ENCODE measurements at places on chromosomes 7 and 10.

DNA sequence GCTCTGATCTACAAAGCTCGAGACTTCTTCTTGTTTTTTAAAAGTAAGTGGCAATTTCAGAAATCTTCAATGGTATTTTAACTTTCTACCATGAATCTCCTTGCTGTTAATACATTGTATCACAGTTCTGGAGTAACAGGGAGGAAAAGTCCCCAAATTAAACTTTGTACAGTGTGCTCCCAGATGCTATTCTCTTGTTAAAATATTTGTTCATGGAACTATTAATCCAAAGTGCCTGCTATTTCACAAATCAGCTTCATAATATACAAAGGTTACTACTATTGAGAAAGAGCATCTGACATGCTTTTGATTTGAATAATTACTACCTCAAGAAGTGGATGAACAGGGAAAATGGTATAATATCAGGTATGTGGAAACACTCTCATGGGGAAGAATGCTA lies 36.6 kb downstream of the SIRT1 start:
- DNase-seq: no peak

- no peak for DNase-seq
Measured at GRCh38 chr10:30099101-30099500, 39.7 kb upstream of the JCAD start.

DNA sequence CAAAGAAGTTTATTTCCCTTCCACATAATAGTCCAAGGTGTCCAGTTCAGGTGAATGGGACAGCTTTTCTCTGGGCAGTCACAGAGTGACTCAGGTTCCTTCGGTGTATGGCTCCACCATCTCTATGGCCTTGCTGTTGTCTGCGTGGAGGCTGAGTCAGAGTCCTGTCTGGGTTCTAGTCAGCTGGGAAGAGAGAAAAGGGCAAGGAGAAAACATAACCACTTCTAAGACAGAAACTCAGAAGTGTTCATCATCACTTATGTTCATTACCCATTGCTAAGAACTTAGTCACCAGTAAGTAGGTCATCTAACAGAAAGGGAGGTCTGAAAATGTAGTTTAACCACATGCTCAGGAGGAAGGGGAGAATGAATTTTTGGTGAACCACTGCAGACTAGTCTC lies 32.4 kb upstream of the CCDC7 start:
- peak; percentile 88 for DNase-seq

DNA sequence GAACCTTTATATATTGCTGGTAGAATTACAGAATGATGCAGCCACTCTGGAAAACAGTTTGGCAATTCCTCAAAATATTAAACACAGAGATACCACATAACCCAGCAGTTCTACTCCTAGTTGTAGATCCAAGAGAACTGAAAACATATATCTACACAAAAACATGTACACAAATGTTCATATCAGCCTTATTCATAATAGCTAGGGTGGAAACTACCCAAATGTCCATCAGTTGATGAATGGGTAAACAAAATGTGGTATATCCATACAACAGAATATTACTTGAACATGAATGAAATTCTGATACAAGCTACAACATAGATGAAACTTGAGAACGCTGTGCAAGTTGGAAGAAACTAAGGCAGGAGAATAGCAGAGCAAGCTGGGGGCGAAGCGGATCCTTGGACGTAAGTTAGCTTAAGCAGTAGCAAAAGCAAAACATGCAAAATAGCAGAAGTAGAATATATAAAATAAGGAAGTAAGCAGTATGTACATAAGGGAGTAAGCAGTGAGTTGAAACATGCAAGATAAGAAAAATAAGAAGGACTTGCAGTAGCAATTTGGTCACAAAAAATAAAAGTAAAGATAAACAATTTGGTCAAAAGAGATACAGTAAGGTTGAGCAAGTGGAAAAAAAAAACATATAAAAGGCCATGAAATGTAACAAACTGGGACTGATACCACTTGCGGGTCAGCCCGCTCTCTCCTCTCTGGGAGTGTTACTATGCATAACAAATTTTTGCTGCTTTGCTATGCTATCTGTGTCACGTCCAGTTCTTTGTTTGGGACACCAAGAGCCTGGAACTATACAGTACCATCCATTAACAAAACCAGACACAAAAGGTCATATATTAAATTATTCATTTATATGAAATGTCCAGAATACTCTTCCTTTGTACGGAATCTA lies 18.0 kb upstream of the HILPDA start:
- no peak for DNase-seq

GRCh38 chr10:119502209-119502608 lies 40.3 kb downstream of the RGS10 start:
- DNase-seq: no peak

- DNase-seq: no peak
Measured at GRCh38 chr7:51444936-51445335, 128.3 kb upstream of the COBL start.

DNA sequence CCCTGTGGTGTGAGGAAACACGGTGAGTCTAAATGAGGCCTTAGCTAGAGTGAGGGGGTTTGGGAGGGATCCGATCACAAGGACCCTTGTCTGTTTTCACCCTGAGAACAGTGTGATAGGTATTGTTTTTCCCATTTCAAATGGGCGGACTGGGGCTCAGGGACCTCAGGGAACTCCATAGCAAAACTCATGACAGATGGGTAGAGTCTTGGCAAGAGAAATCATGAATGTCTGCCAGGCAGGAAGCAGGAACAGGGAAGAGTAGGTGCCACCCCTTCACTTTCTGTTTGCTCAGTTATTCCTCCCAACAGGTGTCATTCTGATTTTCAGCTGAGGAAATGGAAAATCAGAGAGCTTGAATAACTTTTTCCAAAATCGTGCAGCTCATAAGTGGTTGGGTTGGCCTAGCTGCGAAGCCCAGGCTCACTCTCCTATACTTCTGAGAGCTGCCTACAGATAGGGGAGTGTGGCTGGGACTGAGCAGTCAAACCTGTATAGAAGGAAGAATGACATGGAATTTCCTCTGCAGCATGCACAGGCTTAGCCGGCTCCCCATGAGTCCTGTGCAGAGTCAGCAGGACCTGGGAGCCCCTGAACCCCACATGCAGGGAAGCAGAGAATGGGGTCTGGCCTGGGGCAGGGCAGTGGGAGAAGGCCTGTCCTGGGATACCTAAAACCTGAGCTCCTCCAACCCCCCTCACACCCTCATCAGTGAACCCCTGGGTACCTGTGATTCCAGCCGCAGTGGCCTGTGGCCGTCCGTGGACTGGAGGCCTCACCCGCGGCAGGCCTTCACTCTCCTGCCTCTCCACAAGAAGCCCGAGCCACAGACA lies 17.6 kb upstream of the C10orf105 start:
- DNase-seq: no peak

DNA sequence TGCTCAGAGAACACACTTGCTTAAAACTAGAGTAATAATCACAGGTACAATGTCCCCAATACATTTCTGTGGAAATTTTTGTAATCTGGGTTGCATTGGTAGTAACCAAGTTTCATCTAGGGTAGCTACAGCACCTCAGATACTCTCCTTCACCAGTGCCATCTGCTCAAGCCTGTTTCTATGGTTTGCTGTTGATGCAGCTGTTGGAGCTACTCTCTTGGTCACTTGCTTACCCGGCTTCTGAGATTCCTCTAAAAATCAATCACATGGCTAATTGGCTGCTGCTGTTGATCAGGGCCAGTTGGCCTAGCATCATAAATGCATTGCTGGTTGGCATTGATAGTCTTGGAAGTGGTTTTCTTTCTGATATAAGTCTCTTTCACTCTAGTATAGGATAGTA lies 220.8 kb downstream of the BICC1 start:
- DNase-seq: no peak

DNA sequence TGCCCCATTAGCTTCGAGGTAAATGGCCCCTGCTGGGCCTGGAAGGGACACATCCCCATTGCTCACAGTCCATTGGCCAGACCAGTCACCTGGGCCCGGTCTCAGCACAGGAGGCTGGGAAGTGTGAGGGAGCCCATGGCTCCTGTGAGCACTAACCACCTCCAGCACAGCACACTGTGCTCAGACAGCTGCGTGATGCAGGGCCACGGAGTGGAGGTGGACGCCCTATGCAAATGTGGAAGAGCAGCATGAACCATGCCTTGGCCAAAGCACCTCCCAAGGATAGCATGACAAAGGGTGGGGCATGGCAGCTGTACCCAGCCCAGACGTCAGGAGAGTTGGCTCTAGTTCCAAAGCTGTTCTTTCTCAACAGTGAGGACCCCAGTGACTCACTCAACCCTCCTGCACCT lies 120.1 kb upstream of the ZMIZ1 start:
- no peak for DNase-seq

DNA sequence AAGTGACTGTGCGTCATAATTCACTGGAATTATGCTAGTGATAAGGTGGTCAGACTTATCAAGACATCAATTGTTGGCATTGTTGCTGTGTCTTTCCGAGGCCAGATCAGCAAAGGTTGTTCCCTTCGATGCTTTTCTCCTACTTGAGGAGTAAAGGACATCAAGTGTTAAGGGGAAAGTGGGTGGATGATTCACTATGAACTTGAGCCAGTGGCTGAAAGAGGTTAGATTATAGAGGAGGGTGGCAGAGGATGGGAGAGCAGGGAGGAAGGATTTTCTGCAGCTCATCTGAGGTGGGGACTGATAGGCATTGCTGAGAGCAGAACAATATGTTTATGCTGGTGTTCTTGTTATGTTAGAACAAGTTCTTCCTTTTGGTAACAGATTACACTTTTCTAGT lies 131.4 kb upstream of the AGR3 start:
- DNase-seq: no peak

- peak; percentile 98 for DNase-seq
Measured at GRCh38 chr7:139915864-139916716, 87.0 kb downstream of the TBXAS1 start.

- DNase-seq: peak; percentile 34
Measured at GRCh38 chr7:38190011-38190410, 12.0 kb downstream of the STARD3NL start.

GRCh38 chr10:88895250-88895649 lies 15.2 kb downstream of the STAMBPL1 start:
- no peak for DNase-seq

- no peak for DNase-seq
Measured at GRCh38 chr7:24754906-24755506, 2.3 kb downstream of the GSDME start.

- no peak for DNase-seq
Measured at GRCh38 chr10:24115403-24115802, 93.5 kb upstream of the KIAA1217 start.

DNA sequence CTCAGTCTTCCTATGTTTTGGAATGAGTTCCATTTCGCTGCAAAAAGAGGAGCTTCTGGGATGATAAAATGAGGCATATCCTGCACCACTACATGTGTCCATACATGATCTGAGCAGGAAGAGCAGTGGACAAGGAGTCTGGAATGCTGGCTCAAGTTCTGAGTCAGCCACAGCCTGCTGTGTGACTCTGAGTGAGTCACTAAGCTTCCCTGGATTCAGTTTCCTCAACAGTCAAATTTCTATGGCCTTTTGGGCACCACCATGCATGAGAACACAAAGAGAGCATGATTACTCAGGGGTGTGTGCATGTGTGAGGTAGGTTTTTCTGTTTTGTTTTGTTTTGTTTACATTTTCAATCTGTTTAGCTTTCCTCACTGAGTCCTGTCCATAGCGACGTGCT lies 254.6 kb downstream of the ANKRD30A start:
- DNase-seq: no peak

DNA sequence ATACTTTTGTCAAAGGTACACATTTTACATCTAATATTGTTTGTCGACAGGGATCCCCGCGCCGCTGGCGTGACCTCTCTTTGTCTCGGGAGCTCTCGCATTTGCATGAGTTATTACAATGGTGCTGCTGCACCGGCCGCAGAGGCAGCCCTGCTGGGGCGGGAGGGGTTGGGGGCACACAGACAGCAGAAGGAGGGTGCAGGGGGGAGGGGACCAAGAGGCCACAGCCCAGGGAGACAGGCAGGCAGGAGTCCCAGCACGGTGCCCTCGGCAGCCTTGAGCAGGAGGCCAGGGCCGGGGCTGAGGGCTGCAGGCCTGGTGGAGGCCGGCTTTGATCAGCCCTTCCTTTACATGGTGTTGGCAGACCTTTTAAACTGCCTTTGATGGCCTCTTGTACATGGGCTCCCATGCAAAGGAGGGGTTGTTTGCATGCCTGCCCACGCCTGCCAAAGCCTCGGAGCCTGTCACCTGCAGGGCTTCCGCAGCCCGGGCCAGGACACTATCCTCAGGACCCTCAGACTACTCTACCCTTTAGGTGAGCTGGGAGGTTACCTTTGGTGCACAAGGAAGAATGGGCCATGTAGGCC lies 95.5 kb downstream of the EBF3 start:
- no peak for DNase-seq

GRCh38 chr7:121485467-121486243 lies 89.5 kb upstream of the FAM3C start:
- peak; percentile 43 for DNase-seq

DNA sequence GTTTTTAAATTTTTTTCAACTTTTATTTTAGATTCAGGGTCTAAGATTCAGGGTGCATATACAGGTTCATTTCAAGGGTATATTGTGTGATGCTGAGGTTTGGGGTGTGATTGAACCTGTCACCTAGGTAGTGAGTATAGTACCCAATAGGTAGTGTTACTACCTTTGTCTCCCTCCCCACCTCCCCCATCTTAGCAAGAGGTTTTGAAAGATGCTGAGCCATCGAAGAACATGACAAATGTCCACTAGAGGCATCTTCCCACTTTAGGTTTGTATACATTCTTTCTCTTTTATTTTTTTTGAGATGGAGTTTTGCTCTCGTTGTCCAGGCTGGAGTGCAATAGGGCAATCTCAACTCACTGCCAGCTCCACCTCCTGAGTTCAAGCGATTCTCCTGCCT lies 880 bp upstream of the MGAM2 start:
- no peak for DNase-seq

DNA sequence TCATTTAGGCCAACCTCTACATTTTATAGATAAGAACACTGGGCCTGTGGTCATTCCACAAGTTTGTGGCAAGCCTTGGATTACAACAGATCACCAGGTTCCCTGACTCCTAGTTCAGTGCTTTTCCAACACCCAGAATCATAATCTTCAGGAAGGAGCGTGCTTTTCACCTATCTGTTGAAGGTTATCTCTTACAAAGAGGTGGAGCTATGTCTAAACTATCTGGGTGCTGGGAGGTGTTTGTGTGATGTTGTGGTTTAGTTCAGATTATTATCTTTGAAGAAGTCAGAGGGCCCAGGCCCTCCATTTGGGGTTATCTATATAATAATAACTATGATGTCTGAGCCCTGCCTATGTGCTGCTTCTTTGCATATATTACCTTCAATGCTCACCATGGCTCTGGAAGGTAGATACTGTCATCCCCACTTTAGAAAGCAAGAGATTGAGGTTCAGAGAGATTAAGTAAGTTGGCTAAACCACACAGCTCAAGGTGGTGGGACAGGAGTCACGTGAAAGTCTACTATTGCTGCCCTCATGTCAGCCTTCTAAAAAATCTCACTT lies 24.0 kb downstream of the IL2RA start:
- no peak for DNase-seq

DNA sequence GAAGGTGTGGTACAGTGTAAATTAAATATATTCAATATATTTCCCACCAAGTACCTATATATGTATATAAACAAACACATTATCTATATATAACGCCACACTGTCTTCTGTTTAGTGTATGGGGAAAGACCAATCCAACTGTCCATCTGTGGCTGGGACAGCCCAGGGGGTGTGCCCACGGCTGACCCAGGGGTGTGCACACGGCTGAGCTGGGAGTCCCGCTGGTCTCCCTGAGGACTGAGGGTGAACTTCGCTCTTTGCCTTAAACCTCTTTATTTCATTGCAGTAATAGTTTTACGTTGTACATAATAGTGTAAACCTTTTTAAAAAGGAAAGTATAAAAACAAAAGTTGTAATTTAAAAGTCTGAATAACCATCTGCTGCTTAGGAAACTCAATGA lies 6.3 kb downstream of the EN2 start:
- DNase-seq: no peak
